ENCODE measurements at places on chromosomes 4 and X.
A peak's percentile ranks its signal among the peaks of the same experiment; 100 is the strongest.

DNA sequence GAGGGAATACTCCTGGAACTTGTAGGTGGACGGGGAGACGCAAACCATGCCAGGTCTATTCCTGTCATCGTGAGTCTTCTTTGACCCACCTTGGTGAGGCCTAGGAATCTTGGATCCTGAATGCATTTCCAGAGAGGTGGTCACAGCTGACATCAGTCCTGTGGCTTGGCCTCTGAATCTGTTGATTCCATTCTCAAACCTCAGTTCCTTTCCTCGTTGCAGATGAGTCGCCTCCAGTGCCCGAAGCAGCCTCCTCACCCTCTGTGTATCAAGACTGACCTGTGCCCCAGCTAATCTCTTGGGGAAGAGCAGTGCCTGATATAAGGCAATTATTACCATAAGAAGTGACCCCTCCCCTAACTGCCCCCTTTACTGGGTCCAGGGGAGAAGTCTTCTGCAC, 118.1 kb downstream of the SMIM20 start:
- no peak for DNase-seq

- DNase-seq = peak; percentile 0
Measured at GRCh38 chr4:52234561-52235440, 183.7 kb downstream of the SPATA18 start.

GRCh38 chr4:6714954-6715353, 1.0 kb upstream of the BLOC1S4 start:
- DNase-seq = no peak

GRCh38 chr4:65960751-65961150, 290.5 kb upstream of the EPHA5 start:
- no peak for DNase-seq

- DNase-seq = no peak
Measured at GRCh38 chrX:132267392-132267791, 48.1 kb upstream of the RAP2C start.

DNA sequence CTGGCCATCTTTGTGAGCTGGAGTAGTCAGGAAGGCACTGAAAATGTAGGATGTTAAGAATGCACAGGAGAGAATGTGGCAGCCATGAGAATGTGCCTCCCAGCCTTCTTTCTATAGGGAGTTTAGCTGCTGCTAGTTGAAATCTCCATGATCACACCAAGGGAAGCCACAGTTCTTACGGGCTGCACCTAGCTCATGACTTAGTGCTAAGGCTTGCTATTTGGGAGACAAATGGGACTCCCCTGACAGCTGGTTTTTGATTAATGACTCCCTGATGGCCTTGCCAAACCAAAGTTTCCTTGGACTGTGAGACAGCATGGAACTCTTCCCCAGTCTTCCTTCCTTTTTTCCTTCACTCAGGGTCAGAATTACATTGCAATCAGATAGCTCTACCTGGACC, 9.2 kb downstream of the CTSO start:
- no peak for DNase-seq

- DNase-seq = no peak
Measured at GRCh38 chr4:14943749-14944148, 58.5 kb upstream of the CPEB2 start.

DNA sequence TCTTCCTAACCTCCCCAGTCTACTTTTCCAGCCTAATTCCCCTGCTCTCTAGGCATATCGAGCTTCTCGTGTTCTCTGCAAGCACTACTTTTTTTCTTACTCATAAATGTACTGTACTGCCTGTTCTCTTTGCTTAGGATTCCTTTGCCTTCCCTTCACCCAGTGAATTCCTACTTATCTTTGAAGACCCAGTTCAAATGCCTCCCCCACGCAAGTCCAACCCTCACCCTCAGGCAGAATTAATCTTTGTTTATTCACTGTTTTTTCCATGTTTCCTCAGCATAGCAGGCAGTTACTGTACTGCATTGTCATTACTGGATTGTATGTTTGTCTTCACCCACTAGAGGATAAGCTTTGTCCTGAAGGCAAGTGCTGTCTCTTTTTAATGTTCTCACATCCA, 287.7 kb downstream of the BMPR1B start:
- no peak for DNase-seq

GRCh38 chr4:100060765-100061416, 110.8 kb upstream of the H2AZ1 start:
- no peak for DNase-seq

- DNase-seq = no peak
Measured at GRCh38 chrX:103613362-103613890, 5.7 kb downstream of the TCEAL3 start.

DNA sequence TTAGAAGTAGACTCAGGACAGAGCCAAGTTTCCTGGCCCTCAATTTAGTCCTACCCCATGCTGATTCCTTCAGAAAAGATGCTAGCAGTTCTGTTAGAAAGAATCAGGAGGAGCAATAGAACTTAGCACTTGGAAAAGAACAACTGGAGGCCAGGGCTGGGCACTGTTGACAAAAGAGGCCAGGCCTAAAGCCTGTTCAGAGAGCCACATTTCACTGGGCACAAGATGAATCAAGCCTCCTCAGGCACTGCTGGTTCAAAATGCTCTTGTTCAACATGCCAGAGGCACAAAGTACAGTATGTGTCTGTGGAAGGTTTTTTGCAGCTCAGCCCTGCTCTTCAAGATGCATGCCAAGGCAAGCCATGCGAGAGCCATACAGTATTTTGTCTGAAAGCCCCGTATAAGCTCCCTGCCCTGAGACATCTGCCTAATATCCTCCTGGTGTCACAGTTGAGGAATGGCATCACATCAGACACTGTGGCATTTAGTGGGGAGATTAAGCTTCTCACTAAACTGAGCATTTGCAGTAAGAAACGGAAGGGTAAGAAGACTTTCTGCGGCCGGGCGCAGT, 53.7 kb downstream of the RASL11B start:
- DNase-seq = no peak

DNA sequence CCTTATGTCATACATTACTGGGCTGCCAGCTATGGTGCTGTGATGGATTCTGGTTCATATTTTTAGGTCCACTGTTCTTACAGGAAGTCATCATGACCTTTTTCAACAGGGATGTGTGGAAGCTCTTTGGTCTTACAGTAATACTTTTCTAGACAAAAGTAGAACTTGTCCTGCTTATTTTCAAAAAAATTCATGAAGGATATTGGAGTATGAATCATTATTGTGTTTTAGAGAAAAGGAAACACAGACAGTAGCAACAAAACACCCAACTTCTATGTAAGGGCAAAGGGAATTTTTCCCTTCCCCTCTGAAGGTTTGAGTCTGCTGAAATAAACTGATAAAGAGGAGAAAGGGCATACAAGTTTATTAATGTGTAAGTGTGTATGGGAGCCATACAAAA, 54.7 kb upstream of the FAM9C start:
- no peak for DNase-seq

Measured in NCI-H2029 treated with DMSO at 0.1 percent for 48 hours (cell line).